ENCODE measurements at places on chromosomes 2 and 18.

GRCh38 chr2:68366083-68366560 lies 1.0 kb downstream of the PLEK start:
- DNase-seq, result no peak

DNA sequence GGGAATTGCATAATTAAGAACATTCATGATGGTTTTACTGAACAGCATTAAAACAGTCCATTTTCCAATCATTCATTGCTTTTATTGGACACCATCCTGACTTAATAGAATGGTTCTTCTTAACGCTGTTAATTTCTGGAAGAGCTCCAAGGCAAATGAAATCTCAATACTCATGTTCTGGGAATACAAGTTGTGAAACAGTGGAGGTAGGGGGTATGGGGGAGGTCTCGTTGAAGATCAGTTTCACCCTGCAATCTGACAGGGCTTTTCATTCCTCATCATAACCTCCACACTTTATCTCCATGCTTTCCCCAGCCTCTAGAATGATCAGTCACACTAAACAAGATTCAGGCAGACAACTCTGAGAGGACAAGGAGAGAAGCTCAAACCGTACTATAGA lies 113.6 kb downstream of the ETAA1 start:
- DNase-seq, result no peak

GRCh38 chr18:75183524-75183923 lies 25.4 kb downstream of the PTGR3 start:
- no peak for DNase-seq

DNA sequence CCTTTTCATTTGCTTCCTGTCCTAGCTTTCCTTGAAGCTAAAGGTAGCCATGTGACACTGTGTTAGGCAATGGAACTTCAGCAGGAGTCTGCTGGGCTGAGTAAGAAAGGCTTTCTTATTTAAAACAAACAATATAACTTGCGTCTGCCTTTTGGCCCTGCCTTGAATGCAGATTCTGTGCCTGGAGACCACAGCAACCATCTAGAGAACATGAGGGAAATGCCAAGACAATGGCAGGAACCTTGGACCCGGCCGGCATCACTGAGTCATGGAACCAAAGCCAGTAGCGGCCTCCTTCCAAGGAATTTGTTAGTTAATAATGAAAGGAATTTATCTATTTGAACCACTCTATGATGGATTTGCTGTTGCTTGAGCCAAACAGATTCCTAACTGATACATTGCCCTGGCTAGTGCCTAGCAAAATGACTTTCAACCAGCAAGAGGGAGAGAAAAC lies 207.5 kb upstream of the EPHA4 start:
- DNase-seq, result no peak

All from stimulated activated CD8-positive, alpha-beta memory T cell treated with anti-CD3 and anti-CD28 coated beads, Interleukin-7, amount 100 ng/mL, for 1 hour (primary cell).